CD4-positive, alpha-beta T cell (primary cell): ENCODE measurements at places on chromosomes 7 and 10.

- DNase-seq: peak; percentile 10
Observed at GRCh38 chr7:14691597-14692203, 210.9 kb downstream of the DGKB start.

GRCh38 chr10:5364890-5365338 is at the start of gene UCN3:
TSS of gene UCN3 (plus strand) at chr10:5364966. CDS start at chr10:5373721, 8,755 bp downstream.
- no peak for DNase-seq

GRCh38 chr7:76206633-76207032 is 4.9 kb downstream of the SRRM3 start:
- no peak for DNase-seq

DNA sequence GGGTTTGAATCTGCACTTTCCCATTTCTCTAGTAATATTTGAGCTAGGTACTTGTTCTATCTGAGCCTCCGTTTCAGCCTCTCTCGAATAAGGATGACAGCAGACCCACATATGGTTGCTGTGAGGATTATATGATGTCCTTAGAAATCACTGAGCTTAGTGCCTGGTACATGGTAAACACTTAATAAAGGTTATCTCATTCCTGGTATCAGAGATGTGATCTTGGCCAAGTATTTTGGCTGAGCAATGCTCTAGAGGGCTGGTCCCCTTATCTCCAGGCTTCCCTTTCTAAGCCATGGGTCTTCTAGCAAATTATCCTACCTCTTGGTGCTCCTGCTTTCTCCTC is 407 bp upstream of the MKRN1 start:
- DNase-seq: no peak

GRCh38 chr7:5382281-5382892 is 41.2 kb downstream of the TNRC18 start:
- DNase-seq: no peak

DNA sequence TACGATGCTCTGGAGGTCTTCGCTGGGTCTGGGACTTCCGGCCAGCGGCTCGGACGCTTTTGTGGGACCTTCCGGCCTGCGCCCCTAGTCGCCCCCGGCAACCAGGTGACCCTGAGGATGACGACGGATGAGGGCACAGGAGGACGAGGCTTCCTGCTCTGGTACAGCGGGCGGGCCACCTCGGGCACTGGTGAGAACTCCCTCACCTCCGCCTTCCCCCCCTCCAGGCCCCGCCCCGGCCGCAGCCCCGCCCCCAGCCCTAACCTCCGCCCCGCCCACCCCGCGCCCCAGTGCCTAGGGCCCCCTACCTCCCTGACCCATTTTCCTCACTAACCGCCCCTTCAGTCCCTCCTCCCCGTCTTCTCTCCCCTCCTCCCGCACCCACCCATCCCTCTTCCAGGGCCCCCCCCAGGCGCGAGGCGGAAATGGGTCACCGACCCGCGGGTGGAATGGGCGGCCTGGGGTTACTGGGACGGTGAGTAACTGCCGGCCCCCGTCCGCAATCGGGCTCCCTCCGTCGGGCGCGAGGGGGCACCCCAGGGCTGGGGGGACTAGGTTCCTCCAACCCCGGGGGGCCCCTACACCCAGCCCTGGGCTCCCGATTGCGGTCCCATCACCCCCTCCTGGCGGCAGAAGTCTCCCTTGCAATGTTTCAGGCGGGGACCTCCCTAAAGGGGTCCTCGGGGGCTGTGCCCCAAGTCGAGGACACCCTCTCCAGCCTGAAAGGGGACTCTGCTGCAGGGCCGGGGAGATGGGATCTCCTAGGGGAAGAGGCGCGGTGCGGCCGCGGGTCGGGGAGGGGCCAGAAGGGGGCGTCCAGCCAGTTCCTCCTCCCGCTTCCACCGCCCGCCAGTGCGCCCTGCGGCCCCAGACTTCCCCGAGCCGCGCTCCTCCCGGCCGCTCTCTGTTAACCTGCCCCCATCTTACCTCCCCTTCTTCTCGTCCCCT is 2.1 kb downstream of the PCOLCE start:
- DNase-seq: peak; percentile 84

DNA sequence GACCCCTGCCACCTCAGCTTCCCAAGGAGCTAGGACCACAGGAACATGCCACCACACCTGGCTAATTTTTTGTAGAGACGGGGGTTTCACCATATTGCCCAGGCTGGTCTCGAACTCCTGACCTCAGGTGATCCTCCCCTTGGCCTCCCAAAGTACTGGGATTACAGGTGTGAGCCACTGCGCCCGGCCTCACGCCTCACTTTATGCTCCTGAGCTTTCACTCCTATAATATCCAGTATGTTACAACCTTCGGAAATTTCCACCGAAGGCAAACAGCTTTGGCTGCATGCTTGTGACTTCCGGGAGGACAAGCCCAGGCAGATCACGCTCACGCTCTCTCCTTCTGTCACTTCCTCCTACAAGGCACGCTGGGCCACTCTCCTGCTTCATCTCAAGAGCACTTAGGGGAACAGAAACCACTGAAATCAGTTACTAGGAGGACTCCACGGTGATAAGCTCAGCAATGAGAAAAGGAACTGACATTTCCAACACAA is 4.4 kb upstream of the MAD1L1 start:
- no peak for DNase-seq

- DNase-seq: peak; percentile 78
Observed at GRCh38 chr7:131654668-131655326, 98.4 kb upstream of the PODXL start.

DNA sequence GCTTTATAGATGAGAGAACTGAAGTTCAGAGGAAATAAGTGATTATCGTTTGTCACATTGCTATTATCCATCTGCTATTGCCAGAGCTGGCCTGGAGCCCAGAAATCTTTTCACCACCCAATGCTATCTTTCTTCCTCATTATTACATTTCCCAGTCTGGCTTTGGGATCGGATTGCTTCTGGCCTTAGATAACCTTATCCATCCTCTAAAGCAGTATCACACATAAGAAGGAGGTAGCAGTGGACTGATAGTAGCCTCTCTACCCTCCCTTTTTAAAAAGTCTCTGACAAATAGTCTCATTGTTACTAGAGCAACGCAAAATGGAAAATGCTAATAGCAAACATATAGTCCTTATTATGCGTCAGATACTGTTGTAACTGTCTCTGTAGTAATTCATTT is 1.3 kb upstream of the CLDN12 start:
- DNase-seq: no peak

DNA sequence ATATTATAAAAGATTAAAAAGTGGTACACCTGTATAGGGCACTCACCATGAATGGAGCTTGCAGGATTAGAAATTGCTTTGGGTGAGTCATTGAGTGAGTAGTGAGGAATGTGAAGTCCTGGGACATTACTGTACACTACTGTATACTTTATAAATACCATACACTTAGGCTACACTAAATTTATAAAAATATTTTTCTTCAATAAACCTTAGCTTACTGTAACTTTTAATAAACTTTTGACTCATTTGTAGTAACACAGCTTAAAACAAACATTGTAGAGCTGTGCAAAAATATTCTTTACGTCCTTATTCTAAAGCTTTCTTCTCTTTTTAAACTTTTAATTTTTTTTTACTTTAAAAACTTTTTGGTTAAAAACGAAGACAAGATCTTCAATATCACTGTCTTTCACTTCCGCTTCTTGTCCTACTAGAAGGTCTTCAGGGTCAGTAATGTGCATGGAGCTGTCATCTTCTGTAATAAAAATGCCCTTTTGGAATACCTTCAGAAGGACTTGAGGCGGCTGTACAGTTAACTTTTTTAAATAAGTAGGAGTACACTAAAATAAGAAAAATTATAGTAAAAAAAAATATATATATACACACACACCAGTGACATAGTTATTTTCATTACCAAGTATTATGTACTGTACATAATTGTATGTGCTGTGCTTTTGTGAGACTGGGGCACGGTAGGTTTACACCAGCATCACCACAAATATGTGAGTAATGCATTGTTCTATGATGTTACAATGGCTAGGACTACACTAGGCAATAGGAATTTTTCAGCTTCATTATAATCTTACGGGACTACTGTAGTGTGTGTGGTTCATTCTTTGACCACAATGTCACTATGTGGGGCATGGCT is 3.5 kb downstream of the STK31 start:
- DNase-seq: no peak

- DNase-seq: no peak
Observed at GRCh38 chr7:2273866-2274265, 31.8 kb downstream of the NUDT1 start.

DNA sequence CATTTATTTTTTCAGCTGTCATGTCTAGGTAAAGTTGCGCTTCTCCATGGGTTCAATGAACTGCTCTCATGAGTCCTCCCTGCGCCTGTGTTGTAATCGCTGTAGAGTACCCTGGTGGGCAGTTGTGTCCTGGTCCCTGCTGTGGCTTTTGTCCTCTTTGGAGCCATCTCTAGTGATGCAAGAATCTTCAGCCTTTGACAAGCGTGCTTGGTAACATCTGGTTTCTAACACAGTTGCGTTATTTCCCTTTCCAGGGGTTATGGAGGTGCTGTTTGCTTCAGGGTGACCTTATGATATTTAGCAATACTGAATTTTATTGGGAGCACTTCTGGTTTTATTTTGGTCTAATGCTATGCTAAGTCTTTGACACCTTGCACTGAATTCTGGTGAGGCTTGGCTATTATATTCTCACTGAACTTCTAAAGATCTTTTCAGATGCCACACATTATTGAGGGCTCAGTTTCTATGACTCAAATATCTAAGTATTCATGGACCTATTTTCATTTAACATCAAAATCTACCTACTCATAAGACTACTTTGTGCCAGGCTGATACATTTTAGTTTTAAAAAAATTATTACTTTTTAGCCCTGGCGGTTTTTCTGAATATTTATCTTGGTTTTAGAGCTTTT is 88.6 kb downstream of the FANK1 start:
- no peak for DNase-seq

DNA sequence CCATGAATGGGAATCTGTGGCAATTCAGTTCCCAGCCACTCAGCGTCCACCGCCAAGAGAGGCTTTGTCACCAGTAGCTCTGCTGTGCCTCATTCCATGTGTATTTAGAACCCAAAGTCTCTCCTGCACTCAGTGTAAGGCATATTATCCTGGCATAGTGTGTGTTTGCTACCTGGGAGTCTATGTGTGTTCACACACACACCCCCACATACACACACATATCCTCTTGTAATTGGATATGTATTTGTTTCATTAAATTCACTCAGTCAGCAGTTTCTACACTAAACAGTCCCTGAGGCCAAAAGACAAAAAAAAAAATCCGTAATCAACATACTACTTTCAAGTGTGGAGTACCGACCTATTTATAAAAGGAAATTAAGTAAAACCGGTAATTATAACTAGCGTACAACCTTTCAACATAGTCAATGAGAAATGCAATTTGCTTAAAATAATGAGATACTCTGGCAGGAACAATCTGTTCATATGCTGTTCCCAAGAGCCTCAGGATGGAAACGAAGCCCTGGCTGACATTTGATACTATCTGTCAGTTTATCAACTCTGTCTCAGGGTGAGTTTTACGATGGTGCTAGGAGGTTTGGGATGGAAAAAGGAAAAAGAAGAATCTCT is 425.8 kb upstream of the CELF2 start:
- DNase-seq: no peak

DNA sequence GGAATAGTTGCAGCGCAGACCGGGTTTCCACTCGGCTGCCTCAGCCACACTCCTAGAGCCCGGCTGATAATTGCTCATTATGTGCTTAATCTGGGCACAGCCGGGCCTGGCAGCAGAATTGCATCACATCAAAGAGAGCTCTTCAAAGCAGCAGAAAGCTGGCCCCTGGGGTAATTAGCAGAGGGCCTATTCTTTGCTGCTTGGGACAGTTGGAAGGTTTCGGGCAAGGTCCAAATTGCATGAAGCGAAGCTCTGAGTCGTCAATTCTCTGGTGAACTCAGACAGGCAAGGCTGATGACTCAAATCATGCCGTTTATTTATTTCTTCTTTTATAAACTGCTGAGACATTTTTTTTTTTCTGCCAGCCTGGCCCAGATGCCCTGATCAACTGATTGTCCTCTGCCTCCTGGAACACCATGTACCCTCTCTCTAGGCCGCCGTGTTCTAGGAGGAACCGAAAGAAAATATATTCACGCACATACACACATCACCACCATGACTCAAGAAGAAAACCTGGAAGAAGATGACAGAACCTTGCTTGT is 242.2 kb downstream of the RAB11FIP2 start:
- DNase-seq: no peak

- DNase-seq: no peak
Observed at GRCh38 chr7:52758356-52758755, 277.1 kb upstream of the POM121L12 start.

GRCh38 chr7:105473163-105473562 is 48.9 kb downstream of the PUS7 start:
- DNase-seq: no peak

- no peak for DNase-seq
Observed at GRCh38 chr10:1373287-1373686, 317.1 kb downstream of the WDR37 start.

- no peak for DNase-seq
Observed at GRCh38 chr7:6675807-6676405, 30.8 kb downstream of the ZNF12 start.

DNA sequence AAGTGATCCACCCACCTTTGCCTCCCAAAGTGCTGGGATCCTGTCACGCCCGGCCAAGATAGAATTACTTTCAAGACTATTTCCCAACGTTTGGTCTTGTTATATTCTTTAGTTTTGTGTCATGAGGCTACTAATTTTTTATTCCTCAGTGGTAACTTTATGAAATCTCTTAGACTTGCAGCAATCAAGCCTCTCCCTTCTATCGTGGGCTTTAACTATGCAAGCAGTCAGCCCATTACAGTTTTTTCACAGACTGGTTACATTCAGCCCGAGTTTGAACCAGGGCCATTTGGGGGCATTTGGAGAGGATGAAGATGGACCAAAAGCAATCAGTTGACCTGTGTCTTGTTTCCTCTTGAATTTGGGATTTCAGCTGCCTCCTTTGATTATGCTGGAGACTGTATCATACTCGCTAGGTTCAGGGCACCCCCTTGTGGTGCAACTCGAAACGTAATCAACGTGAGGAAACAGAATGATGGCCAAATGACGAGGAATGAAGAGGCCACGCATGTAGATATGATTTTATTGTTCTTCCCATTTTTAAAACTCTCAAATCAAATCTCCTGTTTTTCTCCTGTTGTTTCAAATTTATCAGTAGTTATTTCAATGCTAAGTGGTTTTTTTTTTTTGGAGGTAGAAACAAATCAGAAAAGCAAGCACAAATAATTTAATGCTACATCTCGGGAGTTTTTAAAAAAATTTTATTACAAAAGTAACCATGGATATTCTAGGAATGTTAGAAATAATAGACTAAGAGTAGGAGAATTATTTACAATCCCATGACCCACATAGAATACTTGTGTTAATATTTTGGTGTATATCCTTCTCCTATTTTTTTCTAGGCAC is 151.6 kb downstream of the KIAA1217 start:
- DNase-seq: no peak

- DNase-seq: no peak
Observed at GRCh38 chr7:22662036-22662435, 65.0 kb upstream of the IL6 start.

GRCh38 chr7:16982640-16983350 is 101.0 kb upstream of the AGR3 start:
- DNase-seq: peak; percentile 4

GRCh38 chr10:74329873-74330272 is 178.9 kb downstream of the ADK start:
- no peak for DNase-seq

- no peak for DNase-seq
Observed at GRCh38 chr7:41624818-41625217, 78.1 kb downstream of the INHBA start.
